ENCODE measurements at places on chromosomes 11 and 22. TPM values are rescaled to one million over a fixed set of nuclear protein-coding genes. Genes with fewer than 3 reads are reported as not detected.

The CNGA4 gene
- total RNA-seq: not detected

DNA sequence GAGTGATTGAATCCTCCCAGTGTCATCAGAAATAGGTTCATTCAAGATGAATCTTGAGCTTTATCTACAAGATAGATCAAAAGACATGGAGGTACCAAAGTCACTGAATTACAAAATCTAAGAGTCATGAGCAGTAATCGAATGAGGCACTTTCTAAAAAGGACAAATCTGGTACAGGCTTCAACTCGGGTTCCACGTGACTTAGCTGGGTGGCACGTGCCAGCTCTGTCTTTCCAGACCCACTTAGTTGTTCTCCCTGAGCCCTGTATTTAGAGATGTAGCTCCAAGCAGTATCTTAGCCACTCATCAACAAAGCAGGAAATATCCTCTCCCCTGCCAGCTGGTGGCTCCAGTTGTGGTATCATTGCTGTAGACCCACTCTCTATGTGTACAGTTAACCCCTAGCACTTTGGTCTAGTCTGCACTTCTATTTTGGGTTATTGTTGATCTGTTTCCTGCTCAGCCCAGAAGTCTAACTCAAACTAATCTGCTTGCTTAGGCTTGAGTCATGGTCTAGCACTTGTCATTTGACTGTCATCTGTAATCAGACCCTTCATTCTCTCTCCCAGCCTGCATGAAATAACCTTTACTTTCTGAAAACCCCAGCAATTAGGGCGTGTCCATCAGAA, 528.7 kb downstream of the ETS1 start:
- no peak for DNase-seq

GRCh38 chr11:14096606-14097005, 134.1 kb downstream of the SPON1 start:
- DNase-seq: no peak

The OR5P2 gene
- total RNA-seq: not detected

DNA sequence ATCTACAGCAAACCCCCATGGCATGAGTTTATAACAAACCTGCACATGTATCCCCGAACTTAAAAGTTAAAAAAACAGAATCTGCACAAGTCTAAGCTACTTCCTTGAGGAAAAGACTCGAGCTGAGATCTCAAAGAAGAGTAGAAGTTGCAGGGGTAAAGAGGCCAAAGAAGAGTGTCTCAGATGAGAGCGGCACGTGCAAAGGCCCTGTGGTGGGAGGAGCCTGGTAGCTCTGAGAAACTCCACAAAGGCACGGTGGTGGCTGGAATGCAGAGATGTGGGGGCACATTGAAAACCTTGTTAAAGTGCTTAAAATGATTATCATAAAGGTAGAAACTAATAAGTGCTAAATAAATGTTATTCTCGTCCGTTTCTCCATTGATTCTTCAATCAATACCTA, 103.2 kb upstream of the GRK3 start:
- no peak for DNase-seq

DNA sequence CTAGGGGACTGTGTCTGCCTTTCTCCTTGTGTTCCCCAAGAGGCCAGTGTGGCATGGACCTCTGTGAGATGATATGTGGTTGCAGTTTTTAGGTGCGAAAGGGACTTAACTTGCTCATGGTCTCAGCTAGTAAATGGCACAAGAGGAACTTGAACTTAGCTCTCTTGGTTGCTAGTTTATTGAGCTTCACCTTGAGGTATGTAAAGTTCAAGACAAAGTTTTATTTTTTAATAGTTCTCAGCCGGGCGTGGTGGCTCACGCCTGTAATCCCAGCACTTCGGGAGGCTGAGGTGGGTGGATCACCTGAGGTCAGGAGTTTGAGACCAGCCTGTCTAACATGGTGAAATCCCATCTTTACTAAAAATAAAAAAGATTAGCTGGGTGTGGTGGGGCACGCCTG, 71.6 kb upstream of the SUSD2 start:
- DNase-seq: no peak

GRCh38 chr11:86801364-86801763, 1.0 kb downstream of the PRSS23 start:
- DNase-seq: no peak

- DNase-seq: no peak
These were observed 4.8 kb downstream of the VPS26B start for GRCh38 chr11:134229126-134229790.

- DNase-seq: no peak
These were observed 44.9 kb downstream of the RRAS2 start for GRCh38 chr11:14314127-14314526.

DNA sequence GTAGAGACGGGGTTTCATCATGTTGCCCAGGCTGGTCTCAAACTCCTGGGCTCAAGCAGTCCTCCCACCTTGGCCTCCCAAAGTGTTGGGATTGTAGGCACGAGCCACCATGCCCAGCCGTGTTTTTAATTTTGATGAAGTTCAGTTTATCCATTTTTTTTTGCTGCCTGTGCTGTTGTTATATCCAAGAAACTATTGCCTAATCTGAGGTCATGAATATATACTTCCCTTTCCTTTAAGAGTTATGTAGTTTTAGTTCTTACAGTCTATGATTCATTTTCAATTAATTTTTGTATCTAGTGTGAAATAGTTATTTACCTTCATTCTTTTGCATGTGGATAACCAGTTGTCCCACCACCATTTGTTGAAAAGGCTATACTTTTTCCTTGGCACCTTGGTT, 50.3 kb upstream of the SORL1-AS1 start:
- DNase-seq: no peak

The PRG3 gene
- not detected for total RNA-seq

The MS4A12 gene
- not detected for total RNA-seq
